Stimulated activated CD8-positive, alpha-beta memory T cell treated with anti-CD3 and anti-CD28 coated beads, Interleukin-15, amount 100 ng/mL, for 48 hours (primary cell): ENCODE measurements at places on chromosomes 2 and 18.

DNA sequence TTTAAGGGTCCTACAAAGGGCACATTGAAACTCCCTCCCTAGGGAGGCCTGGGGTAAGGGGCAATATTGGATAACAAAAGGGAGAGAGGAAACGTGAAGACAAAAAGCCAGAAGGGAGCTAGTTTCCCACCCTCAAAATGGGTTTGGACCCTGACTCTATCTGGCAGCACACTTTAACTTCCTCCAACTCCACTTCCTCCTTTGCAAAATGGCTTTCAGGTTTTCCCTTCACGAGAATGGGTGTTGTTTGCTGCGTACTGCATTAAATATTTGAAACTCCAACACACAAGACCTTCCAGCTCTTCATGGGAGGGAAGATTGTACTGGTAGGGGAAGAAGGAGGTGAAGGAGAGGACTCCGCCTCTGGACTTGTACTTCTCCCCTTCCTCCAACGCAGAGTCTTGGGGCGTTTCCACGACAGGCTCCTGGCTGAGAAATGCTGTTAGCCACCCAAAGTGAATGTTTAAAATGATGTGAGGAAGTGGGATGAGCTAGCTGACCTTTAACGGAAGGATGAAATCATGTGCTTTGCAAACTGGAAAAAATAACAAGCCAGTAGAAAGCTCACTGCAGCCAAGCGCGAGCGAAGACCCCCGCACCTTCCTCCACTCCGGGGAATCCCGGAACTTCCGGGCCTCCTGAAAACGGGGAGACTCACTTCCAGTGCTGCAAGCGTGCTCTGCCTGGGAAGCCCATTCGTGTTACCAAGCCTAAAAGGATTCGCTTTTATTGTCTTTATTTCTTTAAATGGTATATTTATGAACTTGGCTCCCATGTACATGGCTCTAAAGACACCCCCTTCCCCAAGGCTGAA, 85.6 kb downstream of the VIT start:
- no peak for DNase-seq

GRCh38 chr18:31979714-31980113, 36.8 kb upstream of the TRAPPC8 start:
- no peak for DNase-seq

- no peak for DNase-seq
Measured at GRCh38 chr18:5543036-5543680, 639 bp downstream of the EPB41L3 start.

- DNase-seq, result no peak
Measured at GRCh38 chr2:199147216-199147615, 310.5 kb downstream of the SATB2 start.

DNA sequence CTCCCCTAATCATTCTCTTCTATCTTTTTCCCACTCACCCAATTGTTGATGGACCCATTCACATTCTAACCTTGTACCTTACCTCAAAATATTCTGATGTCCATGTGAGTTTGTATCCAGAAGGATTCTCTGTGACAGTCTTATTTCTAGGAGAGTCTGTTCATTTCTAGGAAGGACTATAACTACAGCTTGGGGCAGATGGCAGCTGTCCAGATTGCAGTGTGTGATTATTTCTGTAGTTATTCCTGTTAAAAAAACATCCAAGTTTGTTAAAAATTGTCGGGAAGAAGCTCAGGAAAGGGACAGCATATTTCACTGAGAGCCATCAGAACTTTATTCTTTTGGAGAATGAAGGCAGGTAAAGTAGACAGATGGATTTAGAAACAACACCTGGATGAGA, 142.6 kb downstream of the RAPGEF4 start:
- no peak for DNase-seq

GRCh38 chr2:67260343-67261277, 136.5 kb upstream of the ETAA1 start:
- DNase-seq, result no peak

GRCh38 chr2:21234464-21235120, 110.8 kb downstream of the TDRD15 start:
- DNase-seq, result no peak

DNA sequence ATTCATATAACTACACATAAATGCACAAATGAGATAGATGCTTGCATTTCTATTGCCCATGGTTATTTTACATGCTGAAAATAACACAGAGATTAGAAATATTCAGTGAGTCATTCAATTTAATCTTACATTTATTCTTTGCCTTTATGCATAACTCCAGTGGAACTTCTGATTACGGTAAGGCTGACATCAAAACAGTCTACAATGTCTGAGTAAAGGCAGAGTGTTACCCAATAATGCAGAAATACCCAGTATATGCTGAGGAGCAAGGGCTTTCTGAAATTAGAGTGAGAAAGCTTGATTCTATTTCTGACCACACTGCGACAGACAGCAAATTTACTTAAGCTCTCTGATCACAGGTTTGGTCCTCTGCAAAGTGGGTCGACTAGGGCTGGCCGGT, 9.2 kb downstream of the NMI start:
- DNase-seq, result no peak

DNA sequence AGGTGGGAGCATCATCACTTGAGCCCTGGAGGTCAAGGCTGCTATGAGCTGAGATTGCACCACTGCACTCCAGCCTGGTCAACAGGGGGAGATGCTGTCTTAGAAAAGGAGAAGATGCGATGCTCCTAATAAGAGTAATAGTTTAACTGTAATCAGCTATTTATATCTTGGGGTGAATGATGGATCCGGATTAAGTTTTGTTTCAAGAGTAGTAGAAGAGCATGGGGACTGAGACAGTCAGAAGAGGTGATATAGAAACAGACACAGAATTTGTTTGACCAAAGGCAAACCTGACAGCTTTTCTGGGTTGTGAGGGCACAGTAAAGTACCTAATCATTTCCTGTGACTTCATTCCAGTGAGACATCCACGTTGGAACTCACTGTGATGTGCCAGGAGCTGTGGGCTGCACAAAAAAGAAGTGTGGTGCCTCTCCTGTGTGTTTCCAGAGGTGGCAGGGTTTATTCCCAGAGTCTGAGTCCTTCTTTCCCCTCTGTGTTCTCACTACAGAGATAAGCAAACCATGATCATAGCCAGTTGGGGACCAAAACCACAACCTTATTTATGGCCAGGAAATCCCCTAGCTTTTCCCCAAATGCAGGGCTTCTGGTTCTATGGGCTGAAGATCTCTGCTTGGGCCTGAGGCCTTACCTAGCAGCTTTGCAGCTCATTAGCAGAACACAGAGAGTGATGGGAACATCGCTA, 113.7 kb downstream of the XRCC5 start:
- DNase-seq, result no peak

GRCh38 chr2:196131384-196131937, 39.9 kb downstream of the STK17B start:
- no peak for DNase-seq

DNA sequence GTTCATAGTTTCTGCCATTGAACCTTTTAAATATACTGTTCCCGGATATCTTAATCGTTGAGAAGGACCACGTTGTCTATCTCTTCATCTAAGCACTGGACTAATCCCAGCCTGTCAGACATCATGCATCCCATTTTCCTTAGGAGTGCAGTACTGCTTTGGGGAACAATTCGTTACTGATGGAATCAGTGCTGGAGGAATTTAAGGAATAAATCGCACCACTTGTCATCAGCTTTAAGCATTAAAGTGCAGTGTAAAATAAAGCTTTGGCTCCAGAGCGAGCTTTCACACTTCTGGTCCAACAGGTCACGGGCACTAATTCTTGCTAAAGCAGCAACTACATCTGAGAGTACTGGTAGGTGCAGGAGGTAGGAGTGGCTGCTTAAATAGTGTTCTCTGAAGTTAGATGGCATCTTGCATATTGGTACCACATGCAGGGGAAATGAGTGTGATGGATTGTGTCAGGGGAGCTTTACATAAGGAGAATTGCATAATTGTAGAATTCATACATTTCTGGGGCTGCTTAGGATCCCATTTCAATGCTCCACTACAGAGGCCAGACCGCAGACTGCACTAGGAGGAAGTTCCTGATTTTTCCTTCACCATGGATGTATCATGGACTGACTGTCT, 105.7 kb upstream of the RASGRP3 start:
- DNase-seq, result no peak

DNA sequence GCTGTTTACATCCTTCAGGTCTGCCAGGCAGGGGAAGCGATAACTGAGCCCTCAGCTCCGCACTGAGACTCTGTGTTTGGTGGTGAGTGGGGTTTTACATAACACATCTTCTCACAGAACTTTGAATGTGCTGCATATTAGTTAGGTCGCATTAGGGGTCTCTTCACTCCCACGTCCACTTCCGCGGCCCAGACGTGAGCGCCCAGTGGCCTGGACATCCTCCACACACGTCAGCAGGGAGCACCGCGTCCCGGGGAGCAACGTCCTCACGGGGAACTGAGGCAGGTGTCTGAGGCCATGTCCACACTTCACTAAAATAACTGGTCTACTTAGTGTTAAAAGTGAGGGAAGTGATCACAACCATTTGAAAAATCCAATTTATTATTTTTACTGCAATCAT, 100.4 kb upstream of the SATB2 start:
- no peak for DNase-seq

DNA sequence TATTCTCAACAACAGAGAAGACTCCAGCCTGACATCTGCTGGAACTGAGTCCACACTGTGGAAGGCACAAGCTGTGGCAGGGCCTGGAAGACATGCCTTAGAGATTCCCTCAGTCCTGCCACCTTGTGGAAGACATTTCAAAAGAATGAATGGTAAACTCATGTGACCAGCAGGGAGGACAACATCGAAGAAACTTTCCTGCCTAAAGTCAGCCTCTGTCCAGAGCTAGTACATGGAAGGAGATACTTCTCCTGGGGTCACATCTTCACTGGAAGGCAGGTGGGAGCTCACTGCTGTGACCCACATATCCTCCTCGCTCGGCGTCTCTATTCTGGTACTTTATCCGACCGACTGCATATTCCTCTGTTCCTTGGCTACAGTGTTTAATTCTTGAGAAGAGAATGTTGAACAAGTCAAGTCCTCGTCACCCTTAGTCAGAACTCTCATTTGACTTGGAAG, 59.5 kb downstream of the PUM2 start:
- DNase-seq, result no peak

- no peak for DNase-seq
Measured at GRCh38 chr2:232833830-232834229, 36.2 kb upstream of the SNORC start.

DNA sequence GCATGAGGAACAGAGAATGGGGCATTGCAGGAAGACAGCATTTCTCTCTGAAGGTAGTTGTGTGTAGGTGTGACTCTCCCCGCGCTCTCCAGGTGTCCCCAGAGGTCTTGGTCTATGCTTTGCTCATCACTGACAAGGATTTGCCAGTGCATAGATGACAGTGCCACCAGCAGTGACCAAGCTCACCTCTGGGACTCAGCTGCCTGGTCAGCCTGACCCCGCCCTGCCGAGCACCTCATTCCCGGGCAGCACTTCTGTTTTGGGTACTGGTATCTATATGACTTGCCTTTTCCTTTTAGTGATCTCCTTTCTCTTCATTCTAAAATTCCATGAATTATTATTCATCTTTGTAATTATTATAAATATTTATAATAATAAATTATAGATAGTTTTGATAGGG, 59.1 kb downstream of the GBX2 start:
- DNase-seq, result no peak

DNA sequence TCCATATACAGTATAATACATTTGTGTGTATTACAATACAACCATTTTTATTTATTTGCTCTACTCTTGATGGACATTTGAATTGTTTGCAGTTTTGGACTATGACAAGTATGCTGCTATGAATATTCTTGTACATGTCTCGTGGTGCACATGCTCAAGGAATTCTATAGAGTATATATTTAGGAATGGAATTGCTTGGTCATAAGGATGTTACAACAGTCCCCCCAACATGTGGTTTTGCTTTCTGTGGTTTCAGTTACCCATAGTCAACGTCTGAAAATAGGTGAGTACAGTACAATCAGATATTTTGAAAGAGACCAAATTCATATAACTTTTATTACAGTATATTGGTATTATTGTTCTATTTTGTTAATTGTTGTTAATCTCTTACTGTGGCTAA, 24.1 kb upstream of the PLEKHM3 start:
- no peak for DNase-seq

GRCh38 chr2:98485453-98485755, 40.7 kb downstream of the INPP4A start:
- no peak for DNase-seq

DNA sequence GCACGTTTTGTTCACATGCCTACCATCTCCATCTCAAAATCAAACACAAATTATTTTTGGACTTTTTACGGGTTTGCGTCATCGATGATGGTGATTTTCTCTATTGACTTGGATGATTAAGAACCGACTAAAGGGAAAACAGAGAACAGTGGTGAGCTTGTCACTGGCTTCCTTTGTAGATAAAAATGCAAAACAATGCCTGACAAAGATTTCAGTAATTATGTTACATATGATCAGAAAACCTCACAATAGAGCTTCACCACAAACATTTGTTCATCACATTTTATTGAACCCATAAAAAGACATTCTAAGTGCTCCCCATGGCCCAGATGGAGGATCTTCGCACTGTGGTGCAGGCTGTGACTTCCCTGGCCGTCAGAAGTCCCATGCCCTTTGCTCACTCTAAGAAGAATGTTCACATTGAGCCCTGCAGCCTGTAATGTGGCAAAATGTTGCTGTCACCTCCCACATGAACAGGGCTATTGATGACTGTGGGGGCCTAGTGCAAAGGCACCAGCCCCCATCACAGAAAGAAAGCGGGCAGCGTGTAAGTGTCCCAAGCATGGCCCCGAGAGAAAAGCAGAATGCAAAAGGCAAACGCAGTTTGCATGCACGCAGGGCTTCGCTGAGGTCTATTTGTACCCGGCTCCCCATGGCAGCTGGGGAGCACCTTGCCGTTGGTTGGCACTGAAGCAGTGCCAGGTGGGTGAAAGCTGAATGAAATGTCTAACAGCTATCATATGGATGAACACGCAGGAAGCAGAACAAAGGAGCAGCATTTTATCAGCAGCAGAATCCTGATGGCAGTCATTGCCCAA, 60.6 kb downstream of the BCL2 start:
- DNase-seq, result no peak

GRCh38 chr2:231696004-231696367, 12.3 kb upstream of the PTMA start:
- no peak for DNase-seq

DNA sequence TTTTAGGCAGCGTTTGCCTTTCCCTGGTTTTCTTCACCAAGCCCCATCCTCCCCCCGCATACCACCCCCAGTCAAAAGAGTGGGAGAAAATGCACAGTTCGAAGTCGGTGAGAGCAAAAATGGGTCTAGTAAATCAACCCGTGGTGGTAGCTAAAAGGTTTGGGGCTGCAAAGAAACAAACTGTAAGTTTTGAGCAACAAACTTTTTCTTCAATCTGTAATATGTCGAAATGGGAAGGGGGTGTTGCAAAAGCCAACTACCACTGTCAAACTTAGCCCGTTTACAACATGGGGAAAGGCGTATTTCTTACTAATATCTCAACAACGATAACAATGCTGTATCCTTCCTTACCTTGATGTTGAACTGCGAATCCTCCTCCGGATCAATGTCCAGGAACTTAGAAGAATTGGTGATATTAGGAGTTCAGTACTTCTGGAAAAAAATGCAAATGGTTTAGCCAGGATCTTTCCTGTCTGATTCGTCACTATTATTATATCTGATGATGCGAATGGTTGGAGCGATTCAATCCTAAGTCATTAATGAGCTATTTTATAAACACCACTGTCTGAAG, 2.4 kb upstream of the SATB2 start:
- DNase-seq, result no peak
